Pancreas (tissue), 10 donors: ENCODE measurements at places on chromosomes 1 and 21. TPM values are rescaled to one million over a fixed set of nuclear protein-coding genes. Genes with fewer than 3 reads are reported as not detected.
A peak's percentile ranks its signal among the peaks of the same experiment; 100 is the strongest.

CENPL gene
- total RNA-seq = 1.6 TPM

SPRR4 gene
- total RNA-seq = not detected

KIF2C gene
- 0.40 TPM for total RNA-seq

SEMA4A gene
- total RNA-seq = 4.0 TPM

PTPRU gene
- 17.9 TPM for total RNA-seq

HLX gene
- 0.74 TPM for total RNA-seq

- H3K36me3 ChIP-seq = no peaks in the 10 kb centered on the region
- H3K4me3 ChIP-seq = no peak overlapping the region
- no peak overlapping the region for H3K27ac ChIP-seq
- H3K27me3 ChIP-seq = no peaks in the 10 kb centered on the region
- H3K4me1 ChIP-seq = peaks cover 6% of the 10 kb centered on the region
These were observed 31.6 kb downstream of the SOX13 start for GRCh38 chr1:204104331-204105130.

LCK gene
- 1.1 TPM for total RNA-seq

CAPN8 gene
- total RNA-seq = 1.3 TPM

SLC16A4 gene
- total RNA-seq = 0.51 TPM

OR2T5 gene
- total RNA-seq = not detected

DNA sequence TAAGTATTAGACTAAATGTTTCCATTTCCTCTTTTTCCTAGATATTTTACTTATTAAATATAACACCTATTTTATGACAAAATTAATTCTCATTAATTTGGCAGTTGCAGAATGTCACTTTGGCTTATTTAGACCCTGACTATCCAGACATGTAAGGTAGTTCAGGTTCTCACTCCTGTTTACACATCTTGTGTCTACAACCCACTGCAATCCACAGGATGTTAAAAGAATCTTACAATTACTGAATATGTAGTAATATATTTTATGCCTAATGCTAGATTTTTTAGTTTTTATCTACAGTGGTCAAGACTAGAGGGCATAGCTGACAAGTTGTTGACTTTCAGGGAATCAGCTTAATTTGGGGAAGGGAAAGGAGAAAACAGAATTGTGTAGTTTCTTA lies 346.7 kb downstream of the USP25 start:
- H3K27ac ChIP-seq = no peak overlapping the region
- H3K4me1 ChIP-seq = no peaks in the 10 kb centered on the region
- no peaks in the 10 kb centered on the region for H3K27me3 ChIP-seq
- no peak for DNase-seq
- no peaks in the 10 kb centered on the region for H3K36me3 ChIP-seq
- H3K4me3 ChIP-seq = no peak overlapping the region

DNA sequence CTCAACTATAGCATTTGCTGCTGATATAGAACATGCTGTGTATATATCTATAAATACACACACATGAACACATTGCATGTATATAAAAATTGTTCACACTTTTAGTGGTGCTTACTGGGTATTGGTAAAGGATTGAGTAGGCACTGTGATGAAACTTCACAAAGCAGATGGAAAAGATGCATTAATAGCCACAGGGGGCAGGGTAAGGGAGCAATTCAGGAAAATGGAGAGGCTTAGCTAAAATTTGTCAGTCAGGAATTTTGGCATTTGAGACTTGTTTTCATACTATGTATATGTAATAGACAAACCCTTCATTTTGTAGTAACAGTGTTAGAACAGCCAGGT lies 633 bp upstream of the PPFIA4 start:
- H3K4me3 ChIP-seq = peak overlapping the region; percentile 51
- H3K4me1 ChIP-seq = peaks cover 5% of the 10 kb centered on the region
- no peak for DNase-seq
- H3K36me3 ChIP-seq = peaks cover 20% of the 10 kb centered on the region

DNA sequence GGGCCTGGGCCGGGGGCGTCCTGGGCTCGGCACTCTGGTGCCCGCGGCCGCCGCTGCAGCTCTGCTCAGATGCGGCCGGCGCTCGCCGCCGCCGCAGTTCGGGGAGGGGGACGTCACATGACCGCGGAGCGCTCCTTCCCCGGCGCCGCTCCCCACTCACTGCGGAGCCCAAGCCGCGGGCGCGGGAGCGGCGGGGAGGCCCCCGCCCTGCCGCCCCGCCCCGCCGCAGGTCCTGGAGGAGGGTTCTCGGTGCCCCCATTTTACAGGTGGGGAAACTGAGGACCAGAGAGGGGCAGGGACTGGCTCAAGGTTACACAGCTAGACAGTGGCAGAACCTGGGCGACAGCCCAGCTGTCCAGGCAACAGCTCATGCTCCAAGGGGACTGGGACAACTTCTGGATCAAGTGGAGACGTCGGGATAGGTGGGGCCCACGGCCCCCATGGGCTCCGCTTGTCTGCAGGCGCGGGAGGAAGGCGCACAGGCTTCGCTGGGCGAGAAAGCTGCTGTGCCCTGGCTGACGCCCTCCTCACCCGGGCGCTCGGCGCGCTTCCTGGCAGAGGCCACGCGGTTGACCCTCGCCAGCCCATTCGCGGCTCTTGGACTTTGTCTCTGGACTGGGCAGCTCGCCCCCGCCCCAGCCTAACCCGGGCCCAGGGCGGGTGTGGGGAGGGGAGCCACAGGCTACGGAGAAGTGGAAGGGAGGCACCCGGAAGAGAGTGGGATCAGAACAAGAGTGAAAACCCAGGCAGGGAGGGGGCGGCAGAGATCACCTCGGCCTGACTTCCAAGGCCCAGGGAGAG lies at the start of gene RAP1GAP:
RAP1GAP (minus strand) TSS at position 100 of the 801 bp plus-strand sequence. CDS start 49,325 bp downstream, outside the sequence.
- H3K27ac ChIP-seq = no peak within 1 kb of the TSS
- peaks cover 12% of the 10 kb centered on the region for H3K4me1 ChIP-seq
- H3K36me3 ChIP-seq = no peaks in the 10 kb centered on the region
- H3K27me3 ChIP-seq = no peaks in the 10 kb centered on the region
- H3K4me3 ChIP-seq = peak within 1 kb of the TSS; percentile 64

ZNF678 gene
- 6.7 TPM for total RNA-seq

- H3K36me3 ChIP-seq = no peaks in the 10 kb centered on the region
- H3K4me3 ChIP-seq = no peak overlapping the region
- H3K4me1 ChIP-seq = no peaks in the 10 kb centered on the region
- no peak for DNase-seq
- H3K27me3 ChIP-seq = no peaks in the 10 kb centered on the region
These were observed 27.5 kb downstream of the ERG start for GRCh38 chr21:38470755-38471154.

- H3K27me3 ChIP-seq = no peaks in the 10 kb centered on the region
- H3K27ac ChIP-seq = no peak overlapping the region
- no peak for DNase-seq
- H3K4me3 ChIP-seq = no peak overlapping the region
- peaks cover 11% of the 10 kb centered on the region for H3K4me1 ChIP-seq
These were observed 4.0 kb downstream of the TOMM40L start for GRCh38 chr1:161229896-161230295.

DNA sequence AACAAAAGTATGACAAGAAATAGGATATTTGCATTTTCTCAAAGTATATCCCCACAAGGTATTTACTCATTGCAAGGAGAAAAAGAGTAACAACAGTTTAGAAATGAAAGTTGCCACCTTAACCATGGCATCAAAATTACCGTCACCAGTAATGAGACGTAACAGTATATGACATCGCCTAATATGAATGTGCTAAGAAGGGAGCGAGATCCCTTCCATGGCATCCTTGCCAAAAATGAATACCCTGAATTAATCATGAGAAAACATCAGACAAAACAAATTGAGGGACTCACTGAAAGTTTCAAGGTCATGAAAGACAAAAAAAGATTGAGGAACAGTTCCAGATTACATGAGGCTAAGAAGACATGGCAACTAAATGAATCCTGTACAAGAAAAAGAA lies 78.9 kb upstream of the MROH9 start:
- H3K27me3 ChIP-seq = no peaks in the 10 kb centered on the region
- H3K27ac ChIP-seq = no peak overlapping the region
- no peaks in the 10 kb centered on the region for H3K36me3 ChIP-seq

GRCh38 chr1:210371916-210372315 lies 43.2 kb downstream of the HHAT start:
- H3K27me3 ChIP-seq = no peaks in the 10 kb centered on the region
- no peak overlapping the region for H3K4me3 ChIP-seq
- DNase-seq = no peak
- no peak overlapping the region for H3K27ac ChIP-seq

- no peak for DNase-seq
- H3K27me3 ChIP-seq = no peaks in the 10 kb centered on the region
- H3K4me3 ChIP-seq = no peak overlapping the region
- H3K4me1 ChIP-seq = no peaks in the 10 kb centered on the region
These were observed 2.0 kb downstream of the TEX46 start for GRCh38 chr1:23013657-23014056.

NUDT4B gene
- total RNA-seq = 0.32 TPM

DNA sequence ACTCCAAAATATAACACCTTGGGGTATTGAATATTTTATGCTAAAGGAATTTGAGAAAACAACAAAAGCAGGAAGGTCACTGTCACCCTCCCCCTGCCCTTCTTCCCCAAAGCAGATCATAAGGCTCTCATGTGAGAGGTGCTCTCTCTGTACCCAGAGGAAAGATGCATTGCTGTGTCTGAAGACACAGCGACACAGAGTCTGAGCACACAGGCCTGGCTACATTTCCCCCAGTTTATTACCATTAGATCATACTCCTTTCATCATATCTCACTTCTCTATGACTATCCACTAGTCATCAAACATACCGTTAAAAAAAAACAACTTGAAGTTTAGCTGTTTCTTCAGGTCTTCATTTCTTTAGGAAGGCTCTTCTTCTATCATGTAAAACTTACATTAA lies 127.1 kb downstream of the PPIAL4G start:
- H3K4me3 ChIP-seq = no peak overlapping the region
- DNase-seq = no peak
- no peak overlapping the region for H3K27ac ChIP-seq
- peaks cover 3% of the 10 kb centered on the region for H3K27me3 ChIP-seq

- H3K27ac ChIP-seq = no peak overlapping the region
- no peak overlapping the region for H3K4me3 ChIP-seq
- no peaks in the 10 kb centered on the region for H3K27me3 ChIP-seq
These were observed 11.1 kb downstream of the PTPRC start for GRCh38 chr1:198649968-198650338.

DNA sequence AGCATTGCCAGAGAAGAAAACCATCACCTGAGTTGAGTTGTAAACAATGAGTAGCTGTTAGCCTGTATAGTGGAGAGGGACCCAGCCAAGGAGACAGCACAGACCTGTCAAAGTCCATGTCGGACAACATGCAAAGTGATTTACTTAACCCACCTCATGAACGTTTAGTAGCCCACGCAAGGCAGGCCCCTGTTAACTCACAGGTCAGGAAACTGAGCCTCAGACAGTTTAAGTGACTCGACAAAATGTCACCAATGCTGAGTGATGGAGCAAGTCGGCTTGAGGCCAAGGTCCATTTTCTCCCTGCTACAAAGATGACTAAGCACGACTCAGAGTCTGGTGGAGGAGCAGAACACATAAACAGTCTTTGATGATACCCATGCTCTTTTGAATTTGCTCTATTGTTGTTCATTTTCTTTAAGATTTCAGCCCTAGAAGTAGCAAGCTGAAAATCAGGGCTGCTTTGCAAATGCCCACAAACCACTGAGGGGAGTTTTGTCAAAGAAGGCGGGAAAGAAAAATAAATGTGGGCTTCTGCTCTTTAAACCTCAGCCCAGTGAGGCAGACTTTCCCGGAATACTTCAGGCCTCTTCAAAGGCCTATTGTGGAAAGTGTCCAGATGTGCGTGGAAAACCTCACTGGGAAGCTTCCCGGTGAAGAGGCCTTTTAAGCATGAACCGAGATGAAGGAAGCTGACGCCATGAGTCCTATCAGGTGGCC lies 83.8 kb upstream of the HOOK1 start:
- H3K36me3 ChIP-seq = no peaks in the 10 kb centered on the region
- no peak for DNase-seq
- H3K4me3 ChIP-seq = no peak overlapping the region
- peaks cover 13% of the 10 kb centered on the region for H3K4me1 ChIP-seq
- H3K27ac ChIP-seq = no peak overlapping the region

- H3K4me1 ChIP-seq = peaks cover 9% of the 10 kb centered on the region
- H3K27ac ChIP-seq = peak overlapping the region; percentile 51
- H3K27me3 ChIP-seq = no peaks in the 10 kb centered on the region
These were observed 32.9 kb upstream of the RASAL2 start for GRCh38 chr1:178060789-178061556.

ZYG11B gene
- 7.0 TPM for total RNA-seq

GRCh38 chr21:45153358-45154318 lies 79.3 kb downstream of the ADARB1 start:
- H3K27ac ChIP-seq = no peak overlapping the region
- H3K4me1 ChIP-seq = no peaks in the 10 kb centered on the region

GRCh38 chr1:163668472-163668871 lies 346.7 kb downstream of the NUF2 start:
- H3K36me3 ChIP-seq = no peaks in the 10 kb centered on the region
- H3K4me1 ChIP-seq = no peaks in the 10 kb centered on the region
- no peak for DNase-seq

DNA sequence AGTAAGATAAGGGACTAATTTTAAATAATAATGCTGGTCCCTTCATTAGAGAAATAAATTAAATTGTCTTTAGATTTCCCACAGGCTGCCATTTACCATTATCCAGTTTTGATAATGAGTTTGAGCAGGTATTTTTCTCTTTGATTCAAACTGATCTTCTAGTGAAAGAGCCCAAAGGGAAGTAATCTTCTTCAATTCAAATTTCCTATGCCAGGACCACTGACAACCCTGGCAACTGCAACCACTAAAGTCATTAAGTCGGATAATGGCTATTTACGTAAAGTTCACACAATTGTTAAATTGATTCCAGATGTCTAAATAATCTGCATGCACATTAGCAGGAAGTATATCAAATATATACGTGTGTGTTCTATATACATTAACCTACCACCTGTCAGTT lies 399.3 kb downstream of the PTPRC start:
- no peaks in the 10 kb centered on the region for H3K27me3 ChIP-seq
- no peak overlapping the region for H3K27ac ChIP-seq
- no peak for DNase-seq
- H3K4me3 ChIP-seq = no peak overlapping the region

DNA sequence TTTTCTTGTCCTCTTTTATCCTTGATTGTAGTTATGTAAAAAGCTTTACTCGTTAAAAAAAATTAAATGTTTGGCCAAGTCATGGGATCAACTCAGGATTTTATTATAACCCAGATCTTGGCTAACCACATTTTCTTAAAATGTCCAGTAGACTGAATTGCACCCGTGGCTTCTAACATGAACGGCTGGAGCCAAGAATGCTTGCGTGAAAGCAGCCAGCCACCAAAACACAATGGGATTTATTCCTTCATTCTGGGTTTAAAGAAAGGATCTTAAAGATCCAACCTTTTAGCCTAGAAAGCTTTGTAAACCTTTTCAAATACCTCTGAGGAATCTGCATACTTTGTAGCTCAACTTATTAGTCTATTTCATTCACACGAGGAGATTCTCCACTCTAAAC lies 404.4 kb downstream of the USP25 start:
- H3K27me3 ChIP-seq = no peaks in the 10 kb centered on the region
- H3K4me3 ChIP-seq = no peak overlapping the region
- H3K4me1 ChIP-seq = no peaks in the 10 kb centered on the region
